ENCODE measurements at places on chromosomes 16 and 17.

DNA sequence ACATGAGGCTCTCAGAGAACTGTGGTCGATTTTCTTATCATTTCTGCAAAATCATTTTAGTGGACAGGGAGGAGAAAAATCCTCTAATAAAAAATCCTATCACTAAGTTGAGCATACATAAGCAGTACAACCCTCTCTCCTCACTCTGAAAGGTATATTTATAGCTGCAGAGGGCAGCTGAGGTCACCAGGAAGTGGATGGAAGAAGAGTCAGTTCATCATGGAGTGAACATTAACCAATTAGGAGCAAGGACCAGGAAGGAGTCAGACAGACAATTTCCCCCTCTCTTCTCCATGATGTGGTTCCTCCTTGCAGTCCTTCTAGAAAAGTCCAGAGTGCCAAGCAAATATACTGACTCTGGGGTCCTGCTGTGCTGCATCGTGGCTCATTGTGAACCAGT lies 253.7 kb downstream of the TOX3 start:
- DNase-seq = no peak

- DNase-seq = no peak
Measured at GRCh38 chr16:61926766-61927165, 109.5 kb downstream of the CDH8 start.

- DNase-seq = peak; percentile 44
Measured at GRCh38 chr17:38982858-38983746, 15.9 kb upstream of the FBXO47 start.

DNA sequence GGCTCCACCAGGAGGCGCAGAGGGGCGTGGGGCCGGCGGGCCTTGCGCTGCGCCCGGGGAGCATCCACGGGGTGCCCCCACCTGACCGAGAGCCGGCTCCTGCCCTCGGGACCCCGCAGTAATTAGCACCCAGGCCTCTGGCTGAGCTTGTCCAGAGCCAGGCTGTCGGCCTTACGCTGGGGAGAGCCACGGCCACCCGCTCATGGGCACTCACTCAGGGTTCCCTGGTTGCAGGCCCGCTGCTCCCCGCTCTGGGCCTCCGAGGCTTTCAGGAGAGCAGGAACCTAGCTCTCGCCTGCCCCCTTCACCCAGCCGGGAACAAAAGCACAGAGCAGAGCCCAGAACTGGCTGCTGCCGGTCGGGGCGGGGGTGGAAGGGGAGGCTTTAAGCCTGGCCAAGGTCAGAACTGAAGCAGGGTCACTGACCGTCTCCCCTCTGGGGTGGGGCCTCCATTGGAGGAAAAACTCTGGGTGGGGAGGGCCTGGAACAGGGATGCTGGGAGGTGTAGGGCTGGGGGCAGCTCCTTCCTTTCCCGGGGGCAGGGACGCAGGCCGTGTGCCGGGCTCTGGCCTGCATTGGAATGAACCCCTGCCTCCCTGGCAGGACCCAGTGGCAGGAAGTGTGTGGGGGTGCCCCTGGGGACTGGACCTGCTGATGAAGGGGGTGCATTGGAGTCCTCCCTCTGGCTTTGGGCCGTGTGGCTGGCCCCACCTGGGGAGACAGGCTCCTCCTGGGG lies 12.3 kb downstream of the GLIS2 start:
- peak; percentile 61 for DNase-seq

DNA sequence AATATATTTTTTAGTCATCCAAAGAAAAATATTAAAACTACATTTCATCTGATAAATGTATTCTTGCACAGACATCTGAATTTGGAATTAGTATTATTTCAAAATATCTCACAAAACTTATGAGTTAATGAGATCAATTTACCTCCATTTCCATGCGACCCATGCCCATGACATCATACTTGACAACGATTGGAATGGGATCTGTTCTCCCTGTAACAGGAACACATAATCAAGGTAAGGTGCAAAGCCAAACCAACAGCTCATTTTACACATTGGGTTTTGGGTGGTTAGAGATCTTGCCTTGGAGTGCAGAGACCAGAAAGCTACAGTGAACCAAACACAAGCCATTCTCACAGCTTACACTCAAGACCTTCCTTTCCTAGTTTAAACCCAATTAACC lies 46.9 kb upstream of the ITGA2B start:
- DNase-seq = no peak

- no peak for DNase-seq
Measured at GRCh38 chr17:50222922-50223321, 21.5 kb upstream of the COL1A1 start.

- peak; percentile 23 for DNase-seq
Measured at GRCh38 chr16:74700116-74700437, 585 bp downstream of the MLKL start.

DNA sequence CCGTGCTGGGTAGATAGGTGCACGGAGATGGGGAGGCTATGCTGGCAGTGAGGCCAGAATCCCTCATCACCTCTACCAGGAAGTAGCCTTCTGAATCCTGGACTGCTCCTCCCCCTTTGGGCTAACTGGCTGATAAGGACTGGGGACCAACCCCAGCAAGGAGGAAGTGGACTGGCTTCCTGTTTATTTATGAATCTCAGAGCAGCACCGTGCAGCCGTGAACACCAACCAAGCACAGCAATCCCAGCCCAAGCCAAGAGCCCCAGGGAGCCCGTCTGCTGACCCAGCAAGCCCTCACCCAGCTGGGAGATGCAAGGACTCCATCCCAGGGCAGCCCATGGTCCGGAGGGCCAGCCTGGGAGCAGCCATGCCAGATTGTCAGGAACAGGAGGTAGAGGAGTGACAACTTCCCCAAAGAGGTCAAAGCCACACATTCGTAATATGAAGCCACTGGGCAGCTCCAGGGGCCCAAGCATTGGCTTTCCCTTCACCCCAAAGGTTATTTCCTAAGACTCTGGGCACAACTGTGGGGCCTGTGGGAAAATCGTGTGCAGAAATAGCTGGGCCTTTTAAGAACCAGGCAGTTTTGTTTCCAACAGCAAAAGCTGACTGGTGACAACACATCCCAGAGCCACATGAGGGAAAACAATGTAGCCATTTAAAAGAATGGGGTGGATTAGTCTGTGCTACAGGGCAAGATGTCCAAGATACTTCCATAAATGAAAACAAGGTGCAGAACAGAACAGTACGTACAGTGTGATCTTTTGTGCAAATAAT lies 23.9 kb downstream of the PHB1 start:
- DNase-seq = no peak

DNA sequence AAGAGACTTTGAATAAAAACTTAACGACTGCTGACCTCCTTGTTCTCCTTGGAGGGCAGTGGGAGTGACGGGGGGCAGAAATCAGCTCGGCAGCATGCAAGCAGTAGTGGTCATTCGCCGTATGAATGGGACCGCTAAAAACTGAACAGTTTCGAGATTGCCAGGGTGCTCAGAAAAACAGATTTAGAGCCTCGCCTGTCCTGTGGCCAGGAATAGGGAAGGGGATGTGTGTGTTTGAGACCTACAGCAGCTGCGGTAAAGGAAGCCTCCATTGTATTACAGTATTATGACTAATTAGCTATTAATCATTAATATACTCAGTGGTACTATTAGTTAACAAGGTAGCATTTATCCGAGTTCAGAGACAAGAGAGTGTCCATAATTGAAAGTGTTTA lies 670 bp upstream of the ZNF652 start:
- no peak for DNase-seq

- no peak for DNase-seq
Measured at GRCh38 chr17:60602385-60602742, 2.4 kb downstream of the PPM1D start.

DNA sequence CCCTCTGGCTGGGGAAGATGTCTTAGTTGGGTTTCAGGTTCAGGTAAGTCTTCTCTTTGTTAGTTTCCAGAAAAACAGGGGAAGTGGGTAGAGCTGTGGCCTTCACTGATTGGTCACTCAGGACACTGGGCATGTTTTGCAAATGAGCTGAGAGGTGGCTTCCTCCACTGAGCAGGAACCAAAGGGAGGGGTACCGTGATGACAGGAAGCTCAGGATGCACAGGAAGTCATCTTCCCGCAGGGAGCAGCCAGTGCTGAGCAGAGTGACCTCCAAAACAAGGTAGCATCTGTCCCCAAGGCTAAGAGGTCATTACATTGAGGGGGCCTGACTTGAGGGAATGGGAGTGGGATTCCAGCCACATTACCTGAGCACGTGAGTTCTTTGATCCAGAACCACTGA lies 5.6 kb downstream of the NT5C start:
- DNase-seq = no peak

DNA sequence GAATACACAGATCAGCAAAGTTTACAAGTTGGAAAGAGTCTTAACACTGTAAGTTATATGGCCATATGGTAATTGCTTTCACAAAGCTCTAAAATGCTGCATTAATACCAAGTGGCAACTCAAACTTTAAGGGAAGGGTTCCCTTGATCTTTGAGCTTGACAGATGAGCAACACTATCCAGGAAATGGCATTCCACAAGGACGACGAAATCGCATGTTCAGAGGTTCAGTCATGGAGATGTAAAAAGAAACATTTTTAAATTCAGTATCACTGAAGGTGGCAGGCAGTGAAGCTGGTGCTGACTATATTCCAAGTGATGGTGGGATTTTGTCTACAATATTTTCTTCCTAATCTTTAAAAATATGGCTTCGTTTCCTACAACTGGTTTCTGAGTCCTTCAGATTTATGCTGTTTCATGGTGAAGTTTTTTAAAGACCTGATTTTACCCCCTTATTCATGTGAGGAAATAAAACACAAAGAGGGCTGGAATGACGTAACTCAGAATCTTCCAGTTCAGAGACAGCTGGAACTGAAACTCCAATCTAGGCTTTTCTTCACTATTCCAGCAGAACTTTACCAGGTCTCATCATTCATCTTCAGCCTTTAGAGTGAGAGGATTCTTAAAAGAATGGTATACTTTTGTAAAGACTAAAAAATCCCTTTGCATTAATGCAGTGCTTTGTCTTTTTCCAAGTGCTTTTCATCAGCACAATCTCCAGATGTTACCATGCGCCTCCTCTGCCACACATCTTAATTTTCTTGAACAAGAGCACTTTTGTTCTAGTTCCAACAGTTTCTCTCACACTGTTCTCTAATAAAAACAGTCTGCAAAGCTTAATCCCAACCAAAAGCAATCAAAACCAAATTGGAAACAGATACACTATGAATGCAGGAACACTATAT lies 20.2 kb downstream of the CHCT1 start:
- DNase-seq = no peak

DNA sequence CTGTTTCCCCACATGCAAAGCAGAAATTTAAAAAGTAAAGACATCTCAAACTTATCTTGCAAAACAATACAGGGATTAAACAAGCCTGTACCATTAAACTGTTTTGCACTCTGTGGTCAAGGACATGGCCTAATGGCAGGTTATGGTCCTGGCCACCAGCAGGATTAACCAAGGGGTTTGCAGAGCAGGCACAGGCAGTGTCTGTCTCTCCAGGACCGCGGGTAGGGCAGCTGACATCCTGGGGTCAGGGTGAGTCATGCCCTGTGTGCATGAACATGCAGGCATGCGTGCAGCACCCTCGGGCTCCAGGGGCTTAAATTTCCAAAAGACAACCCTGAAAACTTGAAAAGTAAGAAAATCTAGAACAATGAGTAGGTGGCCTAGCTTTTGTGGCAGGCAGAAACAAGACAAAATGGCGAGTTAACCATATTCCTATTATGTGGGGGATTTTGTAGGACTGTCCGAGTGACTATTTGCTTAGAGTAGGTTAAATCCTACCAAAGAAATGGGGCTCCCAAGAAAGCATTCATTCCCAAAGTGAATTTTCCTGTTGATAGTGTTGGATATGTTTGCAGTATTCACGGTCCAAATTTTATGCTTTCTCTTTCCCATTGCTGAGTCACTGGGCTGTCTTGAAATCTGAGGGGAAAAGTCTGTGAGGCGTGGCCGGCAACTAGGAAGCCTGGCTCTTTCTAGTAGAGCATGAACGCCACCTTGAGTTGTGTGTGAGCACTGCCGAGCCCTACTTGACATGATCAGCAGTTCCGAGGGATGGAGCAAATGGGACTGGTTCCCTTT lies 158.4 kb upstream of the FAM20A start:
- DNase-seq = no peak

GRCh38 chr17:16158714-16159113 lies 56.6 kb downstream of the NCOR1 start:
- DNase-seq = no peak

GRCh38 chr17:49471089-49471683 lies 23.9 kb upstream of the NGFR start:
- no peak for DNase-seq

DNA sequence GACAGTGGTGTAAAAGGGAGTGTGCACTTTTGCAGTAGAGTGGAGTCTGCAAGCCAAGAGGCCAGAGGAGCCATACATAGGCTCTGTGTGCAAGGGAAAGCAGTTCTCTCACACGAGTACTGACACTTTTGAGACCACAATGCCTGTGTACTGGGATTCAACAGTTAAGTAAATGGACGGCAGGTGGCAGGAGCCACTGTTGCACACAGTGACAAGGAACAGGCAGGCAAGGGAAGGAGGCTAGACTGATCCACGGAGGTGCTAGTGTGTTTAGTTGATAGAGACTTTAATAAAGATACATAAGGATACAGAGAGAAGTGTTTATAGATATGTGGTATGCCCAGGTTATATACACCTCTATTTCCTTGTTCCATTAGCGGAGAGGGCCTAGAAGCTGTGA lies 67.0 kb downstream of the MPRIP start:
- no peak for DNase-seq

GRCh38 chr17:43360376-43360738 lies 38.4 kb upstream of the ARL4D start:
- DNase-seq = no peak

DNA sequence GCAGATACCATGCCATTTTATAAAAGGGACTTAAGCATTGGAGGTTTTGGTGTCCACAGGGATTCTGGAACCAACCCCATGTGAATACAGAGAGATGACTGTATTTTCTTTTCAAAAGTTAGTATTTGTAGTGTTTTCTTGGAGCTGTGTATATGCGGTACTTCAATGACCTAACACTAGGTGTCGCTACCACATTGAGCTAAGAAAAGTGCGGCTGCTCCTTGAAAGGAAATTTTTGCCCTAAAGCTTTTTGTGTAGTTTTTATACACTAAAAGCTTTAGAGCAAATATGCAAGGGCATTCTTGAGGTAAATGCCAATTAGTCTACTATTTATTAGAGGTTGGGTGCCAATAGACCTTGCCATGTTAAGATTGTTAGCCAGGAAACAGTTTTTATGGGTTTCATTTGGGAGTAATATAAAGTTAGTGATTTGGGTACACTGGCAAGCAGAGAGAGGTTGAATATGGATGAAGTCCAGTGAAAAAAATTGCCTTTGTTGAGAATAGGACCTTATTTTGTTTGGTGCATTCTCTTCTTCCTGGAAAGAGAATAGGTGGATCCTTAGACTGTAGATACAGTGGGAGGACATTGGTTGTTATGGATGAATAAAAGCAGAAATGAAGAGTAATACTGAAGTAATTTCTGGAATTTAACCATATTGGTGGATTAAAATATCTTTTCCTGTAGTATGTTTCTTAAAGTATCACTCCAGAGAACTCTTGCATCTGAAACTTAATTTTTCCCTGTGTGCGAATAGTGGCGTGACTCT lies 43.3 kb downstream of the BCAS3 start:
- peak; percentile 39 for DNase-seq

GRCh38 chr17:1490643-1491442 lies 1.6 kb downstream of the MYO1C start:
- peak; percentile 48 for DNase-seq

Data from memory B cell (primary cell).